Stimulated activated CD4-positive, alpha-beta T cell treated with anti-CD3 and anti-CD28 coated beads, Interleukin-4, amount 100 ng/mL, for 1 hour (primary cell): ENCODE measurements at places on chromosomes 5 and 9.

DNA sequence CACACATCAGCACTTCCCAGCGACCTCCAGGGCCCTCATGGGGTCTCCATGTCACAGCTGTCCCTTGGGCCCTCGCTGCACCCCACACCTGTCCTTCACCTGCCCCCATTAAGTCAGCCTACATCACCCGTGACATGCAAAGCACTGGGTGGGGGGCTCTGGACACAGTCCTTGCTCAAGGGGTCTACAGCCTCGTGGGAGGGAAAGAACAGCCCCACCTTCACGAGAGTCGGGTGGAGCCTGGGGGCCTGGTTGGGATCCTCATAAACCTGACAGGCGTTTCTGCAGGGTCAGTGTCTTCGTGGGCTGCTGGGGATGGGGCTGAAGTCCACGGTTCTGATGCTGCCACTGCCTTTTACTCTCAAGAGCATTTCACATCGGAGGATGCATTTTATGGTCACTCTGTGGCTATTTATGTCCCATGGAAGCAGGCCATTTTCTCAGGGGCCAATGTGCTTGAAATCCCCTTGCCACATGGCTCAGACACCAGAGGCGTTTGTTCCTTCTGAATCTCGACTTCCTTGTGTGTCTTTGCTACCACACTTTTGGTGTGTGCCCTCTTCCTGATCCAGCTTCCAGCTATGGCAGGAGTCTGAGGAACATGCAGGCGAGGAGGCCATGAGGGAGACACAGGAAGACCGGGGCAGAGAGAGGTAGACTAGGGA is at the start of gene OR2V1:
Gene OR2V1 (minus strand): TSS at position 338 of the 665 bp plus-strand sequence. CDS start 5,865 bp downstream, outside the sequence.
- DNase-seq, result no peak

DNA sequence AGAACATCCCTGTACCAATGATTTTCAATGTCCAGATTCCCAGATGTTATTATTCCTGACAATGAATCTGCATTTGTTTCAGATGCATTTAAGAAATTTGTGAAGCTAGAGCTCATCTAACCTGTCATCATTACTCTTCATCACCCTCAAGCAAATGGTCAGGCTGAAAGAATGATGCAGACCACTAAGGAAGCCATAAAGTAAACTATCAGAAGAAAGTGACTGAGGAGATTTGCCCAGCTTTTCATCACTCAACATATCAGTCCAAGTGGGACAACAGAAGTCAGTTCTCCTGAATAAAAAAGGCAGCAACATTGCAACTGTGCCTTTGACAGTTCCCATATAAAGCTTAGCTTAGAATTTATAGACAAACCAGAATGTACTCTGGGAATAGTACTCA is 419.9 kb downstream of the PDE4D start:
- no peak for DNase-seq

- DNase-seq, result no peak
Observed at GRCh38 chr5:171623551-171624097, 162.0 kb upstream of the SMIM23 start.

DNA sequence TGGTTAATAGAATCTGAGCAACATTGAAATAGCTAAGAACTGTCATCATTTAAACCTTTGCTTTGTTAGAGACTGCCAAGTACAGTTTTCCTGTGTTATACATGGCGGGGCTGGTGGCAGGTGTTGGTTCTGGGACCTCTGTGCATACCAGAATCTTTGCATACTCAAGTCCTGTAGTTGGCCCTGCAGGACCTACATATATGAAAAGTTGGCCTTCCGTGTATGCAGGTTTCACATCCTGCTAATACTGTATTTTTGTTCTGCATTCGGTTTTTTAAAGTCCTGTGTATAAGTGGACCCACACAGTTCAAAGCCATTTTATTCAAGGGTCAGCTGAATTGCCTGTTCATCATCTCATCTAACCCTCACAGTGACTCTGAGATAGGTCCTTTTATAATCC is 36.4 kb downstream of the LARP1 start:
- DNase-seq, result no peak

GRCh38 chr5:16727755-16728325 is 111.0 kb upstream of the RETREG1 start:
- DNase-seq, result no peak

GRCh38 chr9:100567856-100568255 is 10.0 kb upstream of the CAVIN4 start:
- DNase-seq, result no peak

GRCh38 chr9:113953531-113953930 is 77.4 kb downstream of the ZNF618 start:
- DNase-seq, result no peak

DNA sequence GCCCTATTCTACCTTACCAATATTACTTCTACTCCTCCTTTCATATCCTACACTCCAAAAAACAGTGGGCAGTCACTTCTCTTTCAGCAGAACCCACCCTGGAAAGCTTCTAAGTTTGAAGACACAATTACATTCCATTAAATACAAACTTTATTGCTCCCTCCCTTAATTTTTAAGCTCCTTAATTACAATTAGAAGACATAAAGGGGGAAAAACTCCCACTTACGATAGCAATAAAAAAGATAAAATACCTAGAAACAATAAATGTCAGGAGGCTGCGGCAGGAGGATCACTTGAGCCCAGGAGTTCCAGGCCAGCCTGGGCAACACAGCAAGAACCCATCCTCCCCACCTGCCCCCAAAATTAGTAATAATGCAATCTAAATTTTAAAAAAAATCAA is 9.6 kb downstream of the RNF145 start:
- DNase-seq, result no peak

GRCh38 chr9:13552606-13553215 is 273.2 kb upstream of the MPDZ start:
- DNase-seq, result no peak

- no peak for DNase-seq
Observed at GRCh38 chr9:88995200-88995577, 3.9 kb downstream of the S1PR3 start.

DNA sequence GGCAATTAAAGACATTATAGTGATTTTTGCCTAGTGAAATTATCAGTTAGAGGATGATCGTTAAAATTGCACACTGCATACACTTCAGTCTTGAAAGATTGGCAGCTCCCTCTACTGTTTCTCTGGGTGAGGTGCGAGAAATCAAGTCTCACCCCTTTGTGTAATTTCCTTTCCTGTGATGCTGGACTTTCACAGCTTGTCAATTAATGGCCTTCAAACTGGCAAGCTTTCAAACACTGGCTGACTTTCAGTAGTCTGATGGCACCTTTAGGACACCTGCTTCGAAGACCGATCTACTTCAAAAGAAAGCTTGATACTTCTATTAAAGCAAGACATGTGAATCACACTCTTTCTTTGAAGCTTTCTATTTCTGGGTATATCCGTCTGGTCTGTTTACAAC is 706.7 kb upstream of the PTPRD start:
- DNase-seq, result no peak

- DNase-seq, result no peak
Observed at GRCh38 chr9:133251773-133252172, 23.2 kb downstream of the ABO start.

DNA sequence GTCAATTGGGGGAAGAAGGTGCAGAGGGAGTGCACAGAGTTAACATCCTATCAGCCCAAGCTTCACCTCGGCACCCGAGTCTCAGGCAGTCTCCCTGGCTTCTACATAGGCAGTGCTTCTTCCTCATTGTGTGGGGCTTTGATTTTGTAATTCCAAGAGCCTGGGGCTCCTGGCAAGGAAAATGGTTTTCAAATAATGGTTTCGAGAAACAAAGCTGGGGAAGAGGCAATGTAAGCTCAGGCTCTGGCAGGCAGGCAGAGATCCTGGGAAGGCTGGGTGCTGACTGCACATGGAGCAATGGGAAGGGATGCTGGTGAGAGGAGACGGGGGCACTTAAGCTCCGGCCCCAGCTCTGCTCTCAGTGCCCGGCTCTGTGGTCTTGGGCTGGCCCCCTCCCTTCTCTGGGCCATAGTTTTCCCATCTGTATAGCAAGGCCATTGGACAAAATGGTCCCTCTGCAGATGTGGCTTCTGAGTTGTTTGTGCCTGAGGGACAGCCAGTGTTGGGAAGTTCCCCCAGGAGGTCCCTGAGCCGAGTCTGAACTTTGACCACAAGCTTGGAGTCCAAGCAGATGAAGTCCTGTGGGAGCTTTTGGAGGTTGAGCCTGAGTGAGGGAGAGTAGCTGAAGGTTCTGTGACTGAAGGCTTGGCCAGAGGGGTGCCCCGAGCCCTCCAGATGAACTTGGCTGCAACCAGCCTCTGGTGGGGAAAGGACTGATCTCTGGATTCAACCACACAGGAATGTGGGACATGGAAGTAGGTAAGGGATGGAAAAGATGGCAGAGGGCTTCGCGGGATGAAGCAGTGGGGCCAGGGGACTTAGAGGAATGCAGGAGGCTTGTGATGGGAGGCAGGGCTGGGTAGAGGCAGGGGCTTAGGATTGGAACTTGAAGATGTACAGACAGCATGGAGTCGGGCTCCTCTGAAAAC is 28.5 kb upstream of the IL17B start:
- no peak for DNase-seq

GRCh38 chr5:173498286-173498685 is 118.2 kb downstream of the BOD1 start:
- no peak for DNase-seq

- DNase-seq, result no peak
Observed at GRCh38 chr9:88436379-88436778, 48.1 kb downstream of the SPIN1 start.

- no peak for DNase-seq
Observed at GRCh38 chr5:45779874-45780671, 83.9 kb upstream of the HCN1 start.

- DNase-seq, result no peak
Observed at GRCh38 chr9:127380479-127380878, 16.5 kb upstream of the SLC2A8 start.

DNA sequence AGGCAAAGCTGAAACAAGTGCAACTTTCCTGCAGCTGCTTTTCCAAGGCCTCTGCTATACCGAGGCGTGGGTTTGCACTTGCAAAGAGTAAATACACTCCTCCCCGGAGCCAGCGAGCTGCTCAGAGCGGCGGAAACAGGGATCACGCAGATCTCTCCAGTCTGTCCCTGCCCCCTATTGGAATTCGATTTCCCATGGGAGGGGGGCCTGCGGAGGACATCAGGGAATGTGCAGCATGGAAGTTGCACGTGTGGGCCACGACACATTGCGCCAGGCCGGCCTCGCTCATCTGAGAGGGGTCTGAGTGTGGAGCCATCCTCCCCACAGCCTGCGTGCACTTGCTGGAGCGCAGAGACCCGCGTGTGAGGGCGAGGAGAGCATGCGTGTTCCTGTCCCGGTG is 104.3 kb upstream of the PHYKPL start:
- no peak for DNase-seq

GRCh38 chr5:88452820-88453219 is 184.2 kb upstream of the TMEM161B start:
- no peak for DNase-seq

DNA sequence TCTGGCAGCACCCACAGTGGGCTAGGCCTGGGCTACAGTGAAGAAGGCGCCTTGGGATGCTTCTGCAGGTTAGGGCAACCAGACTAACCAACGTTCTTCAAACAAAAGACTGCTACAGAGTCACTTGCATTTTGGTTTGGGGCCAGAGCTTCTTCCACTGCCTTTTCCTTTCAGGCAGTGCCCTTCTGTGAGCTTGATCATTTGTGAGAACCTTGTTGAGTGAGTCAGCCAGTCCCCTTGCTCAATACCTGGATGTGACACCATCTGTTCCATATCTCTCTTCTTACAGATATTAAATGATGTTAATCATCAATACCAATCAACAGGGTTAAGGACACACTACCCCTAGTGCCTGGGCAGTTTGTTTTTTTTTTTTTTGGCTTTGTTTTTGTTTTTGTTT is 46.5 kb upstream of the VDAC1 start:
- no peak for DNase-seq
